Stimulated activated CD8-positive, alpha-beta memory T cell treated with anti-CD3 and anti-CD28 coated beads, Interleukin-4, amount 100 ng/mL, for 4 hours (primary cell): ENCODE measurements at places on chromosomes 7 and 10.

DNA sequence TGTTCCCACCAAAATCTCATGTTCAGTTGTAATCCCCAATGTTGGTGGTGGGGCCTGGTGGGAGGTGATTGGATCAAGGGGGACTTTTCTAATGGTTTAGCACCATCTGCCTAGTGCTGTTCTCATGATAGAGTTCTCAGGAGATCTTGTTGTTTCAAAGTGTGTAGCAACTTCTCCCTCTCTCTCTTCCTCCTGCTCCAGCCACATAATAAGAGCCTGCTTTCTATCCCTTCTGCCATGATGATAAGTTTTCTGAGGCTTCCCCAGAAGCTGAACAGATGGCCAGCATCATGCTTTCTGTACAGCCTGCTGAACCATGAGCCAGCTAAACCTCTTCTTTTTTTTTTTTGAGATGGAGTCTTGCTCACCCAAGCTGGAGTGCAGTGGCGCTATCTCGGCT, 910.6 kb downstream of the KCNMA1 start:
- DNase-seq, result no peak

GRCh38 chr7:143258831-143259230, 4.4 kb upstream of the GSTK1 start:
- no peak for DNase-seq

DNA sequence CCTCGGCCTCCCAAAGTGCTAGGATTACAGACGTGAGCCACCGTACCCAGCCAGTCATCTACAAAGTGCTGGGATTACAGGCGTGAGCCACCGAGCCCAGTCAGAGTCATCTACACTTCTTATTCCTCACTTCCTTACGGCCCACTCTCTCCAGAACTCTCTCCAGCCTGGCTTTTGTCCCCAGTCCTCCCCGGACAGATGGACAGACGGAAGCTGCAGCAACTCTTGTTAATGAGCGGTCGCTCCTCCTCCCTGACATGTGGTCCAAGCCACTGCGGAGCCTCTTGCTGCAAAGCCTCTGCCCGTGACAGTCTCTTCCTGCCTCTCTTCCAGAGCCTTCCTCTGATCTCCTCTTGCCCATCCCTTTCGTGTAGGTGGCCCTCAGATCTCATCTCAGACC, 45.9 kb downstream of the TMEM270 start:
- DNase-seq, result no peak

- DNase-seq, result no peak
Measured at GRCh38 chr10:107371801-107372200, 207.3 kb upstream of the SORCS1 start.

GRCh38 chr7:158613481-158613880, 25.9 kb upstream of the PTPRN2 start:
- no peak for DNase-seq

DNA sequence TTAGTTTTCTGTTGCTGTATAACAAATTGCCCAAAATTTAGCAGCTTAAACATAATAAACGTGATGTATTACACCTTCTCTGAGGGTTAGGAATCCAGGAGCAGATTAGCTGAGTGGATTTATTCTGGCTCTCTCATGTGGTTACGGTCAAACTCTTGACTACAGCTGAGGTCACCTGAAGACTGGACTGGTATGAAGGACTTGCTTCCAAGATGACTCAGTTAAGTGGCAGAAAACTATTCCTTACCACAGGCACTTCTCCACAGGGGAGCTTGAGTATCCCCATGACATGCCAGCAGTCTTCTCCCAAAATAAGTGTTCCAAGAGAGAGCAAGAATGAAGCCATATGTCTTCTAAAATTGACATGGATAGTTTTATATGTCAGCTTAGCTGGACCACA, 957.2 kb upstream of the GHITM start:
- no peak for DNase-seq

- DNase-seq, result no peak
Measured at GRCh38 chr10:36681751-36682632, 443.4 kb upstream of the ANKRD30A start.

- DNase-seq, result no peak
Measured at GRCh38 chr10:101576211-101576863, 11.7 kb downstream of the POLL start.

GRCh38 chr10:98858525-98858924, 377.1 kb downstream of the HPSE2 start:
- no peak for DNase-seq

DNA sequence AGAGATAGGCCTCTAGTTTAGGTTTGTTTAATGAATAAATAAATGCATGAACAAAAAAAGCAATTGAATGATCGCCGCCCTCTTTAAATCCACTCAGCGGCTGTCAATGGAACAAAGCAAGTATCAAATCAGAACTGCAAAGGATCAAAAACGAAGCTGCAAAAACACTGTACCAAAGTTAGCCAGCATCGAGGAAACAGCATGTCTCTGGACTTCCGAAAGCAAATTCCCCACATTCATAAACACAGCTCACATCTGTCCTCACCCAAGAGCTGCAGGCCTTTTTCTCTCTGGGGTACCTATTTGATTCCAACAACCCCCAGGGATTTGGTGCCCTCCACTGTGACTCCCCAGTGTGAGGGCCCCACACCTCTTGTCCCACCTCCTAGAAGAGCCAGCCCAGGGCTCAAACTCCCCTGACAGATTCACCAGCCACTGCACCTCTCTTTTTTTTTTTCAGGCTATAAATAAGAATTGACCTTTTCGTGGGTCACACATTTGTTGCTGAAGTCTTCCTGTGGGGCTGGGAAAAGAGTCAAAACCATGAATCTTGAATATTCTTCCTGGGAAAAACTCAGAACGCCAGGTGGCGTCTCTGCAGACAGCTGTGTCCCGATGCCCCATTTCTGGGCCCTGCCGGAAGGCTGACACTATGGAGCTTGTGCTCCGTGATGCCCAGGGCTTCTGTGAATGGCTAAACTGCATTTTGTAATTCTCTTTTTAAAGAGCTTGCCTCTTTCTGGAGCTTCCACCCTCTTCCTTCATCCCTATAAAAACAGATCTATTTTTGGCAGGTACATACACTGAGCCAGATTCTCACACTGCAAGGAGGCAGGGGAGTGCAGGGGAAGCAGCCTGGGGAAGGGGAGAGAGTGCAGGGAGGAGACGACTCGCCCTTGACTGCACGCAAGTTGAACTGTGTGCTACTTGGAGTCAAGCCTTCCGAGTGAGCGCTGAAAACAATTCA, 51.7 kb downstream of the HSPA12A start:
- no peak for DNase-seq

- DNase-seq, result no peak
Measured at GRCh38 chr7:90701021-90701420, 104.9 kb downstream of the CDK14 start.

DNA sequence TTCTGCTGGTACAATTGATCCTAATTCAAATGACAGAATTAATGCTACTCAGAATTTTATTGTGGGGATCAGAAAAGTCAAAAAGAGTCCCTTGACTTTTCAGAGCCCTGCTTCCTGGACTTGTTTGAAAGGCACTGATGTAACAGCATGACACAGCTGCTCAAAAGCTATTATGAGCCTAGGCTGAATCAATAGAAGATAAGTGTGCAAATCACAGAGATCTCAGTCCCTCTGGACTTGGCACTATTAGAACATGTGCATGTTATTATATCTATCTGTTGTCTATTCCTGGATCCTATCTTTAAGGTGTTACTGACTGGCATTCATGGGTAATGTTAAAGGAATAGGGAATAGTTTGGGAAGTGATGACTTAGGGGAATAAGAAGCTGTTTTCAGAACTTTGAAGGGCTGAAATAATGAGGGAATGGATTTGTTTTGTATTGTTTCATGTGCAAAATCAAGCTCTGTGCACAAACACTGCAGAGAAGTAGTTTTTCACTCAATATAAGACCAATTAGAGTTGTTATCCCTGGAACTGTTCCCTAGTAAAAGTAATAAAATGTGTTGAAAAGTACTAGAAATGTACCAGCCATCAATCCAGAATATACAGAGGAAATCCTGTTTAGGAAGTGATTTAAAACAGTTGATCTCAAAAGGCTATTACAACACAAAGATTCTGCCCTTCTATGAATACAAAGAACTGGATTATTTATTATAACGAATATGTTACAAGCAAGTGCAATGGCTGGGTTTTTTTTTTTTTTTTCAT, 814.9 kb upstream of the C7orf33 start:
- DNase-seq, result no peak

DNA sequence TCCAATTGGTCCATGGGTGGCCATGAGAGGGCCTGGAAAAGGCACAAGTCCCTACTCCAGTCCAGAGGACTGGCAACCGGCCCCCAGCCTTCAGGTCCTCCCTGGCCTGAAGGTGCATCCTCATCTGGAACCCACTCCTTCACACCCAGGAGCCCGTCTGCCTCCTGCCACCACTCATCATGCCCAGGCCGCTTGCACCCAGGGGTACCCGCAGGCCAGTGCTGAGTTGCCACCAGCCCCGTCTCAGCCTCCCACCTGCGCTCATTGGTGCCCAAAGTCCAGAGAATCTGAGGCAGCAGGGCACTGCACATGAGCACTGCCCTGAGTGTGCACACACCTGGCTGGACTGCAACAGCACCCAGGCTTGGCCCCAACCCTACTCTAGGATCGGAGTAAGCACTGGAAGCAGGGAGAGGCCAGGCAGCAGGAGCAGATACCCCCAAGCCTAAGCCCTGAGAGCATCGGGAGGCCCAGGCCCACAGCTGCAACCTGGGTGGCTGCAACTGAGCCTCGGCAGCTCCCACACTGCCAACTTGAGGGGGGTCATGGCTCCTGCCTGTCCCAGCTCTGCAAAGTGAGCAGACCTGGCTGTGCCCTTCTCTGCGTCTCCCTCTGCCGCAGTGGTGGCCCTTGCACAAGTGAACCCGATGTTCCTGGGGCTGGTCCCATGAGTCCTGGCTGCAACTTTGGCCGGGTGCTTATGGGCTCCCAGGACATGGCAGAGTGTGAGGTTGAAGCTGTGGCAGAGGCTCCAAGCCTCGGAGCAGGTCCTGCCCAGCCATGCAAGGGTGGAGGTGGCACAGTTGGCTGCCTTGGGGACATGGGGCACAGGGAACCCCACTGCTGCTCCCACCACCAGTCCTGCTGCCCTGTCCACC, 44.3 kb downstream of the TCERG1L start:
- DNase-seq, result no peak
